ENCODE measurements at places on chromosomes 1 and 21.

- DNase-seq: no peak
These were observed 13.0 kb upstream of the PADI1 start for GRCh38 chr1:17191990-17192242.

DNA sequence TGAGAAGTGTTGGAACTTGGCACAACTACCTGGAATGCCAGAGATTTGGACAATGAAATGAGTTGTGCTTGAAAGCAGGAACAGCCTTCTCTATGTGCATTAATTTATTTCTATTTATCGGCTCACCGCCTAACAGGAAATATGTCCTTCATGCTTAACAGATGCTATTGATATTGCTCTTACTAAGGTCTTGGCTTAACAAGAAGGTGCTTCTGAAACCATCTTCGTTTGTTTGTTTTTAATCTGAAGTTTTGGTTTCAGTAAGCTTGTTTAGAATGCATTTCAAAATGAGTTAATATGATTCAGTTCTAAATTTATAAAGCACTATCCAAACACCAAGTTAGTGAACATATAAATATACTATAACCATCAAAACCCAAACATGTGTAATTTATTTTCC is 898.3 kb upstream of the B3GALT2 start:
- DNase-seq: no peak

- DNase-seq: no peak
These were observed 10.8 kb downstream of the MTARC1 start for GRCh38 chr1:220797553-220797952.

GRCh38 chr1:182095946-182096345 is 34.4 kb upstream of the ZNF648 start:
- DNase-seq: no peak

DNA sequence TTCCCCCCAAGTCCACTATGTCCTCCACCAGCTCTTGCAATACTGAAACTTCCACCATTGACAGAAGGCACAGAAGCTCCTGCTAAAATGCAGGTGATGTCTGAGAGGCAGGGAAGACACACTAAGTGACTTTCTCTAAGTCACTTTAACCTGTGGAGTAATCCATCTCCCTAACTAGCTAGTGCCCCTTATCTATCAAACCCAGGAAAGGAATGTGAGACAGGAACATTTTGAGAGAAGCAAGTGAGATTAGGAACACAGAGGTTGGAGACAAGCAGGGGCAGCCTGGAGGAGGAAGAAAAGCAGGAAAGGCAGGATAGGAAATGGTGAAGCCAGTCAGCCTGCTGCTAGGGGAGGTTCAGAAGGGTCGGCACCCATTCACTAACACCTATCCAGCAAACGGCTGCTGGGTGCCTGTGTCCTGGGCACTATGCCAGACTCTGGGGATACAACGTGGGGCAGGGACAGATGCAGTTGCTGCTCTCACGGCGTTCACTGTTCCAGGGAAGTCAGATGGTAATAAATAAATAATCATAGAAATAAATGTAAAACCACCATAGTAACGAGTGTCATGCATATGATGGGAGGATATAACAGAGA is 7.0 kb downstream of the GPA33 start:
- no peak for DNase-seq

Data from activated T-helper 1 cell treated with Interleukin-2 at 50 U/mL for 16 hours (primary cell).